MM.1S (cell line): ENCODE measurements at places on chromosomes 5 and 9.
A peak's percentile ranks its signal among the peaks of the same experiment; 100 is the strongest.

- DNase-seq: peak; percentile 79
Measured at GRCh38 chr5:42950456-42951292, 89.4 kb downstream of the ANXA2R start.

DNA sequence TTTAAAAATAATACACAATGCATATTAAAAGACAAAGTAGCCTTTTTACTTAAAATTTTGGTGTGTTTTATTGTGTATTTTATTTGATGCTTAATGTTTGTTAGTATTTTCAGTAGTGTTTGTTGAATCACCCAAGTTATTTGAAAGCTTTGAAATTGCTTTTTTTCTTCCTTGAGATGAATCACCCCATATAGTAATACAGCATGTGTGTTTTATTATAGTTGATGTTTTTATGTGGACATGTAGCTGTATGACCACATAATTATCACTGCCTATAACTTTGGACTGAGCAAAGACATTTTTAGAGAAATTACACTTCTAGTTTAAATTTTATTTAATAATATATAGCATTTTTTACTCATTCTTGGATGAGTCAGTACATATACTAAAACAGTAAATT lies 18.0 kb downstream of the FAM174A start:
- peak; percentile 5 for DNase-seq

DNA sequence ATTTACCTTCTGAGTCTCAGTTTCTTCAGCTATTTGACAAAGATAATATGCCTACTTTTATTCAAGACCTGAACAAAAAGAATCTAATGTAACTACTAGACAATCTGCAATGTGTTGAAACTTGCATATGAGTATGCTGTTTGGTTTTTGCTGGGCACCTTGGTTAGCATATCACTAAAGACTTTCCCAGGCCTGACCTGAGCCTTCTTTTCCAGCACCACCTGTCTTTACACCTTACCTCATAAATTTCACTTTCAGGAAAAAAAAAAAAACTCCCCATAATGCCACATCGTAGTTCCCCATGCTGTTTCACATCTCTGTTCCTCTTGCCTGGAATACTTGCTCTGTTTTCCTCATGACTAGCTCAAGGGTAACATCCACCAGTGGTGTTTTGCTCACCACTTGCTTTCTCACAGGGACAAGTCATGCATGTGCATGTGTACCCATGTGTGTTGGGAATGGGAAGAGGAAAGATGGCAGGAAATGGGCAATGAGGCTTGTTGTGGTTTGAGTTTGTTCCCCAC lies 45.6 kb upstream of the TLE4 start:
- DNase-seq: no peak

DNA sequence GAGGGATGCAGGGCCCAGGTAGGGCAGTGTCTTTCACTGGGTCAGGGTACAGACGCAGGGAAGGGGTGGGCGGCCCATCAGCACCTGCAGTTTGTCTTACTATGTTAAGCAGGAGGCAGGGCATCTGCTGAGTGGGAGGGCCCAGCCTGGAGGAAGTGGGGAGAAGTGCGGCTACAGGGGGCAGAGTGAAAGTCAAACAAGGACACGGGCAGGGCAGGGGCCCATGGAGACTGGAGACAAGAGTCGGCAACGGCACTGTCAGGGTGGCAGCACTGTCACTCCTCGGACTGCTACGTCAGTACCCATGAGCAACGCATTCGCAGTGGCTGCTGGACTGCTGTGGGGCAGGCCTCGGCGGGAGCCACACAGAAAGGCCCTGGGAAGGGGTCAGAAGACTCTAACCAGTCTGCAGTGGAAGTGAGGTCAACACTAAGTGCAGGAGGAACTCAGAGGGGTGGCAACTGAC lies 19.7 kb downstream of the CAMSAP1 start:
- no peak for DNase-seq

- DNase-seq: no peak
Measured at GRCh38 chr5:11642438-11642837, 261.8 kb downstream of the CTNND2 start.

DNA sequence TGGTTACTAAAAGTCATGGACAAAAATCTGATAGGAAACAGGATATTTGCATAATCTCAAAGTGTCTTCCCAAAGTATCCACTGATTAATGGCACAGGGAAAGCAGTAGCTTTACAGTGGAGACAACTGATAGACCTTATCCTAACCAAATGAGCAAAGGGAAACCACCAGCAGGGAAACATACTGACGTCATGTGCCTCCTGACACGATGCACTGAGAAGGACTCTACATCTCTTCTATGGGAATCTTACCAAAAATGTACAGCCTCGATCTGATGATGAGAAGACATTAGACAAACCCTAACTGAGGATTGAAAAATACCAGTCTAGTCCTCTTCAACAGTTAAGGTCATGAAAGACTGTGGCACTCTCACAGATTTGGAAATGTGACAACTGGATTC lies 166.2 kb downstream of the INSYN2B start:
- no peak for DNase-seq

DNA sequence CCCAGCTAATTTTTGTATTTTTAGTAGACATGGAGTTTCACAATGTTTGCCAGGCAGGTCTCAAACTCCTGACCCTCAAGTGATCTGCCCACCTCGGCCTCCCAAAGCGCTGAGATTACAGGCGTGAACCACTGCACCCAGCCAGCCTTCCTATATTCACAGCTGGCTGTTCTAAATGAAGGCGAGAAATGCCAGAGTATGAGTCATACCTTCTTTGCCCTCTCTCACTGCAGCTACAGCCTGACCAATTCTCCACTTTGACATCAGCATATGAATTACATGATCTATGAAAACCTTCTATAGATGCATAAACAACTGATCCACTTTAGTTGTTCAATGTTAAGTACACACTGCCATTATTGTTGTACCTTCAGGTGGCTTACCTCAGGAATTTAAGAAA lies 14.5 kb downstream of the APTX start:
- DNase-seq: no peak

DNA sequence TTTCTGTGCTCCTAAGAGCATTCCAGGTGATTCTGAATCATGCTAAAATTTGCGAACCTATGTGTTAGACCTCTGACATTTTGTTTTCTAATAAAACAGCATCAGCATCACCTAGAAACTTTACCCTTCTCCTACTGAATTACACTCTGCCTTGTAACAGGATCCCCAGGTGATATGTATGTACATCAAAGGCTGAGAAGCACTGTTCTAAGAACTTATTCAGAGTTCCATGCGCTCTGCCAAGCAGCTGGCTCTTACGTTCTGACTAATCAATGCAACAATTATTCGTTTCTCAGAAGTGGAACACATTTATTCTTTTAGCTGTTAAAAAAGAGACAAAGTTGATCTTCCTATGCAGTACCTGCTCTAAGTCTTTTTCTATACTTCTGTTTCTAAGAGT lies 228.6 kb downstream of the SLF1 start:
- DNase-seq: no peak

DNA sequence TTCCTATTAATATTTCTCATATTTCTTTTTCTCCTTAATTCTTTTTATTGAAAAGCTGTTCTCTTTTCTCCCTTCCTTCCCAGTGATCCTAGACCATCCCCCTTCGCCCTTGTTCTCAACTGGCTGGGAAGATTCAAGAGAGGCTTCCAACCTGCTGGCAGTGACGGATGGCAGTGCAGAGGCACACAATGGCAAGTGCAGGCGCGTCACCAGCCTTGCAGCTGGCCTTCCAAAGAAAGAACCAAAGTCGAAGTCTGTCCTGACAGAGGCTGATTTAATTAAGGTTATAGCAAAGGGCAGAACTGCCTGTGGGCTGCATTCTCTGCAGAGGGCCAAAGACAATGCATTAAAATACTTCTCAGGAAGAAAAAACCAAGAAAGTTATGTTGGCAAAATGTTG lies 7.4 kb downstream of the CEMIP2 start:
- DNase-seq: no peak

GRCh38 chr9:120935383-120935857 lies 8.8 kb upstream of the TRAF1 start:
- peak; percentile 51 for DNase-seq

DNA sequence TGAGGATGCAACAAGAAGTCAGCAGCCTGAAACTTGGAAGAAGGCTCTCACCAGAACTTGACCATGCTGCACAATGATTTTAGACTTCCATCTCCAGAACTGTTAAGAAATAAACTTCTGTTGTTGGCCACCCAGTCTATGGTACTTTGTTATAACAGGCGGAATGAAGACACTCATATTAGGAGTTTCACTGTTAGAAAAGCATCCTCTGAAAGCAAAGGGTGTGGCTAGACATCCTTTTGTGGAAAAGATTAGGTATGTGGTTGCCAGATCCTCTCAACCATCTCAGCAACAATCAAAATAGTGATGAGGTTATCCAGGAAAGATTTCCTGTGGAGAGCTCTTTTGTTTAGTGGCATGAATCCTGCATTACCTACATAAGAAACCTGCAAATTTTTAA lies 20.7 kb downstream of the ITGA2 start:
- DNase-seq: no peak

DNA sequence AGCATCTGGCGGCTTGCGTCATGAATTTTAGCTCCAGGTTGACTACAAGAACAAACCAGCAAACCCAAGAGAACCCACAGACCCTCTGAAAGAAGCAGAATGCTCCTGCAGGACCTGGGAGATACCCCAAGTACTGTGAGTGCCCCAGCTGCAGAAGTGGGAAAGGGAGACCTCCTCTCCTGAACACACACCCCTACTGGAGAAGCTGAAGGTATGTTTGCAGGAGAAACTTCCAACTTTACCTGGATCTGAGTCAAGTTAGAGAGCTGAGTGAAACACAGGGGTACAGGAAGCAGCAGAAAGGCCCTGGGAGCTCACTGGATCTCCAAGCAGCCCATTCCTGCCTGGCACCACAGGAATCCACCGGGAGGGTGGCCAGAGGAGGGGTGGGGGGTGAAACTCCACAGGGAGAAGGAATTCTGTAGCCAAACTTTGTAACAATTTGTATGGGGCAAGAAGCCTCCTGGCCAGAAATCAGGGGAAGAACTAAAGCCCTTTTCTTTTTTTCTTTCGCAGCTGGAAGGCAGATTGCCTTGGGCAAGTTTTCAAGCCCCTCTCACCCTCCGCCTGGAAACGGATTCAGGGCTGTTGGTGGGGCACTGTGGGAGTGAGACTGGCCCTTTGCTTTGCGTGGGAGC lies 576.2 kb downstream of the BNC2 start:
- DNase-seq: no peak

DNA sequence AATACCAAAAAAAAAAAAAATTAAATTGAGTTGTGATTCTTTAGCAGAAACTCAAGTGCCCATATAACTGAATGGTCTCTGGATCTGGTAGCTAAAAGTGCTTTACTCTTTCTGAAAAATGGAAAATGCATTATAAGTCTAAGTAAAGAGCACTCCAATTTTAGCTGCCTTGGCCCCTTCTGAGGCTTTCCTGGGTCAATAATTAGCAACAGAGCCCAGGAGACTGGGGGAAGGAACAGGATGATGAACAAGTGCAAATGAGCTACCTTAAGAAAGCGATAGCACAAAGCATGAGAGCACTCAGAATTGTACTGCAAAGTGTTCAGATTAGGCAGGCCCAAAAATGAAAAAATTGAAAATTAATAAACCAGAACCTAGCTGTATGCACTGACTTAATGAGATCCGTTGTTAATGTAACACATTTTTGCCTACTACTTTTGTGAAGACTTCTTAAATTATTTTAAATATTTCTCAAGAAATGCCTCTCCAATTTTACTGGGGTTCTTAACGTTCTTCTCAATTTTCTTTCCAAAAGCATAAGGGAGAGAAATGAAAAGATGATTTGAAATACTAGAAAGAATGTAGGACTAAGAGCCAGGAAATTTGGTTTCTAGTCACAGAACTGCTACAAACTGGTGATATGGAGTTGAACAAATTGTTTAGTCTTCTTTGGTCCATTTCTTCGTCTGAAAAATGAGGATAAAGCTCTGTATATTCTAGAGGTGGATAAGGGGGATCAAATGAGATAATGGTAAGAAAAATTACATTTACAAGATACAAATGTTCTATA lies 566.1 kb downstream of the PDE4D start:
- DNase-seq: no peak

DNA sequence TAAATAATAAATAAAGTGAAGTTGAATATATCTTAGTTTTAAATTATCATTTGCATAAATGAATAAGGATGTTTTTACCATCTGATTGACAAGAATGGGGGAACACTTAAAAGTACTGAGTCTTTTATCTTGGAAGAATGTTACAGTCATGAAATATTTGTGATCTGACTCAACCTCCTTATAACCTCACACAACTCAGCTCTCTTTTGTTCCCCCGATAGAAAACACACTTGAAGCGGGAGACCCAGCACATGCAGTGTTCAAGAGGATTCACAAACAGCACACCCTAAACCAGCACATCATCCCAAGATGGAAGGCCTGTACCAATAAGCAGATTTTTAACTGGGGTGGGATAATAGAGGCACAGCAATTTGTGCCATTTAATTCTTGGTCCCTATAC lies 15.5 kb downstream of the BAAT start:
- no peak for DNase-seq

- DNase-seq: no peak
Measured at GRCh38 chr5:172874647-172875504, 40.8 kb downstream of the ERGIC1 start.

GRCh38 chr9:95857896-95858295 lies 17.6 kb upstream of the ERCC6L2 start:
- no peak for DNase-seq

DNA sequence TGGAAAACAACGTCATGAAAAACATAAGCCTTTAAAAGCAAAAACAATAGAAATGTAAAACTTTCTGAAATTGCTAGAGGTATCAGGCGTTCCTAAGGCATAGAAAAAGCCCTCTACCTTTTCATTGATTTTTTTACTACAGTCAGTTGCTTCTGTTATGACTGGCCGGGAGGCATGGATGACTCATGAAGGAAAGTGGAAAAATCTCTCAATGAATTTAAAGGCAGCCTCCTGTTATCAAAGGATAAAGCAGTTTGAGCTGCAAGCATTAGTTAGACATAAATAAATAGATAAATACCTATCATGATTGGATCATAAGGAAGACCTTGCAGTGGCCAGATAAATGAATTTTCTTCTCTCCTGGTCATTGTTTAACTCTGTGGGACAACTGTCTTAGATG lies 281.6 kb downstream of the MAST4 start:
- no peak for DNase-seq

DNA sequence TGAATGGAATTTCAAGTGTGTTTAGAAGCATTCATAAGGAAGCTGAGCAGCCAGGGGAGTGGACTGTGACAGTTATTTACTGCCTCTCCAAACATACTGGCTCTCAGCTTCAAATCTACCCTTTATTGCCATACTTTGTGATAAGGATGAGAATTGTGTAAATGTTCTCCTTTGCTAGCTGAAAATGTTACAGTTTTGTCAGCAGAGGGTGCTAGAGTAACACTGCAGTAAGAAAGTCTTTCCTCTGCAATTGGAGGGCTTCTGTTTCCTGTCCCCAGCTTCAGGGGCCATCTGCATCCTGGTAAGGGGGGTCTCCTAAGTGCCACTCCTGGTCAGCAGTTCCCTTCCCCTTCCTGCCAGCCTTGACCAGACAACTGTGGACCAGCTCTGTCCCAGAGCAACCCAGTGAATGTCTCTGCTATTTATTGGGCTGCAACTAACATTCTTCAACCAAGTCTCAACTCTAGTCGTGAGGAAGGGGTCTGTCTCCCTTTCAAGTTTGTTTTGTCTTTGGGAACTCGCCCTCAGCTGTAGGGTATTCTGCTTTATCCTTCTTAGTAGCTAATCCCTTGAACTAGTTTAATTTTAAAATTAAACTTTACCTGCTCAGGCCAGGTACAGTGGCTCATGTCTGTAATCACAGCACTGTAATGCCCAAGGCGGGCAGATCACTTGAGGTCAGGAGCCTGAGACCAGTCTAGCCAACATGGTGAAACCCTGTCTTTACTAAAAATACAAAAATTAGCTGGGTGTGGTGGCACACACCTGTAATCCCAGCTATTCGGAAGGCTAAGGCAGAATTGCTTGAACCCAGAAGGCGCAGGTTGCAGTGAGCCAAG lies 45.3 kb downstream of the RAPGEF6 start:
- DNase-seq: peak; percentile 27

- DNase-seq: no peak
Measured at GRCh38 chr5:17860660-17861315, 226.5 kb downstream of the TAF11L14 start.
